ENCODE measurements at places on chromosomes 11 and 22.

DNA sequence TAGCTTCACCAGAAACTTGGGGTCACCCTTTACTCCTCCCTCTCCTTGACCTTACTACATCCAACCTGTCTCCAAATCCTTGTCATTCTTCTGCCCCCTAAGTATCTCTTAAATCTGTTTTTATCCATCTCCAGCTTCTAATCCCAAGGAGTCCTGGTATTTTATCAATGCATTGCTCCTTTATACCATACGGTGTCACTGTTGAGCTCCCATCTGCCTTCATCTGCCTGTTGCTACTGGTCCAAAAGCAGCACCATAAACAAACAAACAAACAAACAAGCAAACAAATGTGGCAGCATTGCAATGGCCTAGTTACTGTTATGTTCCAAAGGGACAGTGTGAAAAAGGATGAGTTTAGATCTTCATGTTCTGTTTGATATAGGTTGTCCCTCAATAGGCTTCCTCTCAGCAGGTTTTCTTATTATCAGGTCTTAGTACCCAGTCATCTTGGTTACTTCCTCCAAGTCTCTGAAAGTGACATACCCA, 34.2 kb downstream of the DNHD1 start:
- no peak for DNase-seq

DNA sequence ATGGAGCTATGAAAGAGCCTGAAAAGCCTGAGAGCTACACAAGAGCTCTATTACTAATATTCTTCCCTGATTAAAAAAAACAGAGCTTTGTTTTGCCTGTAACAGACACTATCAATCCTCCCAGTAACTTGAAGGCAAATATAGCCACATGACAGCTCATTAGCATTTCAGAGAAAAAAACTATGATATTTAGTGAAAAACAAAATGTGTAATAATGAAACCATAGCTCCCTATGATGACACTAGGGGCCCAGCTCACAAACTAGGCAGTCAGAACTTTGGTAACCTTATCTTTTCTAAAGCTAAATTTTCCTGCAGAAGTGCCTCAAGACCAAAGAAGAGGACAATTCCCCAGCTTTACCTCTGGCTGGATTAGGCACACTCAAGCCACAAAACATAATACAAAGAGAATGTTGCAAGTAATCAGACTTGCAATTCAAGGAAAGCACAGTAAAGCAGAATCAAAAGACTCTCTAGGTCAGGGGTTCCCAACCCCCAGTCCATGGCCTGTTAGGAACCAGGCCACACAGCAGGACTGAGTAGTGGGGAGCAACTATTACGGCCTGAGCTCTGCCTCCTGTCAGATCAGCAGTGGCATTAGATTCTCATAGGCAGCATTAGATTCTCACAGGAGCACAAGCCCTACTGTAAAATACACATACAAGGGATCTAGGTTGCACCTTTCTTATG, 53.3 kb downstream of the MRTFA start:
- no peak for DNase-seq

- peak; percentile 7 for DNase-seq
These were observed 1.1 kb upstream of the APOBEC3H start for GRCh38 chr22:39095971-39096370.

DNA sequence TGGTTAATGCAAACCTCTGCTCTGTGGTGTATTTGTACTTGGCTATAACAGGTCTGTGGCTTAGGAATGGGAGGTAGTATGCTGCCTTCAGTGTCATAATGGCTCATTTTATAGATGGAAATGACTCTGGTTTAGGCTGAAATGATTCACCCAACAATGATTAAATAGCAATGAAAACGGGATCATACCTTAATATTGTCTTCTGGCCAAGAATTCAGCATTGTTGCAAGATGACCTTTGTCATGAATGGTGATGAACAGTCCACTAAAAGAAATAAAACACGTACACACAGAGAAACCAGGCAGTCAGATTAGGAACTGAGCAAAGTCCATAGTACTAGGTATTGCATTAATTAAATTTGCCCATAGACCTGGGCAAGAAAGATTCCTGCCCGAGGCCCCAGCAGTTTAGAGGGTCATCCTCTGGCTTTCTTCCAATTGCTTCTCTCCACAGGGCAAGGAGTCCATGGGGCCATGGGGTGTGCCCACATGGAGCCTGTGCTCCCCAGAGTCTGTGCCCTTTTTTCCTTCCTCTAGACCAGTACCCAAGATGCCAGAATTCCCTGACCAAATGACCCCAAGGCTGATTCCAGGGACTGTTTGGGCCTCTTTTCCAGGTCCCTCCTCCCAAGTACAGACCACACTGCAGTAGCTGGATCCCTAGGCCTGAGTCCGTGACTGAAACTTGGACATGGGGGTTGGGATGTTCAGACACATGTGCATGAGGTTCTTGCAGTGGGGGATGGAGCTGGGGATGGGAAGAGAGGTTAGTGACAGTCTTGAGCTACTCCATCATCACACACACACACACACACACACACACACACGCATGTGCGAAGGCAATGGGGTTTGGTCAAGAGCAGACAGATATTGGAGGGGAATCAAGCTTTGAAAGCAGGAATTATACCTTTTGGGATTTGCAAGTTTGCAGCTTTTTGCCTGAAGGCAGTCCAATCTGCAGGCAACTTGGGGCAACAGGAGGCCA, 134.2 kb downstream of the CCDC81 start:
- DNase-seq: no peak

DNA sequence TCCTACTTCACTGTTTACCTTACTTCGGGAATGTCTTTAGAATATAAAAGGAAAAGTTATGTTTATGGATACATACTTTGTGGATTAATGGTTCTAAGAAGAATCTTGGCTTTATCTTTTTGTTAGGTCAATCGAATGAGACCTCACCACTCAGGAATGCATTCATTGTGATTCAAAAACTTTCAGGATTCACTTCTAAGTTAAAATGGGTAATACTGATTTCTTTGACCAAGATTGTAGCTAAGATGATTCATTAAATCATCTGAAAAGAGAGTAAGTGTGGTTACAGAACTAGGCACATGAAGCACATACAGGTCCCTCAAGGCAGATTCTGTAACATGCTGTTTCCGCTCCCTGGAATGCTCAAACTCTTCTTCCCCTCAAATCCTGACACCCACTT, 716.4 kb downstream of the KCNA4 start:
- DNase-seq: no peak

DNA sequence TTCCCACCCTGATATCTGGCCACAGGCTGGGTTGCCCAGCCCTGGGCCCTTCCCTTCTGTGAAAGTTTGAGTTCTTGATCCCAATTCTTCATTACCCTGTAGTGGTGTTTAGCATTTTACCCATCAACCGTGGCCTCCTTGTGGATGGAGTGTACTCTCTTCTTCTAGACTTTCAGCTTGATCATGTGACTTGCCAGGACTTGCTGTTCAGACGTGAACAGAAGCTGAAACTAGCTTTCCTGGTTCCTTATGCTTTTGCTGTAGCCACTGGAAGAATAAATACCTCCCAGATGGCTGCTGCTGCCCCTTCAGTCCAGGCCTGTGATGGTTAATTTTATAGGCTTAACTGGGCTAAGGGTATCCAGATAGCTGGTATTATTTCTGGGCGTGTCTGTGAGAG, 32.7 kb upstream of the DAGLA start:
- DNase-seq: no peak

DNA sequence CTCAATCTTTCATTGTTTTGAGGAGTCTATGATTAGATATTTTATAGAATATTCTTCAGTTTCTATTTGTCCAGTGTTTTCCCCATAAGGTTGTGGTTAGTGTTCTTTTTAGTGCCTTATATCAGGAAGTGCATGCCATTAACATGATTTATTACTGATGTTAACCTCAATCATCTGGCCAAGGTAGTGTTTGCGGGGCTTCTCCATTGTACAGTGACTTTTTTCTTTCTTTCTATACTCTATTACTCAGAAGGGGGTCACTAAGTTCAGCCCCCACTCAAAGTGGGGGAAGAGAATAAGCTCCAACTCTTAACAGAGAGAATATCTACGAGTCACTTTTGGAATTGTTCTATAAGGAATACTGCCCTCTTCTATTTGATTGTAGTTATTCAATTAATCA, 415.8 kb downstream of the DYNC2H1 start:
- DNase-seq: no peak

- DNase-seq: peak; percentile 34
These were observed 29.9 kb downstream of the SERPIND1 start for GRCh38 chr22:20803696-20804324.

DNA sequence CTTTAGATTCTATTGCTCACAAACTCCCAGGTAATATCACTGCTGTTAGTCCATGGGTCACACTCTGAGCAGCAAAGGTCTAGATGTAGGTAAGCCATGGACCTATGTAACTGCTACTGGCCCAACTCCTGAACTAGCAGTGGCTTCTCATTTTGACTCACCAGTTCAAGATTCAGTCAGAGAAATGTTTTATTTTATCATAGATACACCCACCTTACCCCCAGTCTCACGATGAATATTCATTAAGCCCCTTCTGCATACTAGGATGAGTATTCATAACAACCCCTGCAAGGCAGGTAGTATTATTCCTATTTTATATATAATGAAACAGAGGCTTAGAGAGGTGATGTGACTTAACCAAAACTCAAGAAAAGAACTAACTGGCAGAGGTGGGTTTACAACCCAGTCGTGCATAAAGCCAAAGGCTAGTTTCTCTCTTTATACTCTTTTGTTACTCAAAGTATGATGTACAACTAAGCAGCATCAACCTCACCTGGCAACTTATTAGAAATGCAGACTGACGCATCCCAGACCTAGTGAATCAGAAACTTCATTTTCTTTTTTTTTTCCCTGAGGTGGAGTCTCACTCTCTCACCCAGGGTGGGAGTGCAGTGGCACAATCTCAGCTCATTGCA, 957.6 kb upstream of the CCDC90B start:
- no peak for DNase-seq

- DNase-seq: no peak
These were observed 76.5 kb downstream of the LRRC4C start for GRCh38 chr11:41382927-41383326.

DNA sequence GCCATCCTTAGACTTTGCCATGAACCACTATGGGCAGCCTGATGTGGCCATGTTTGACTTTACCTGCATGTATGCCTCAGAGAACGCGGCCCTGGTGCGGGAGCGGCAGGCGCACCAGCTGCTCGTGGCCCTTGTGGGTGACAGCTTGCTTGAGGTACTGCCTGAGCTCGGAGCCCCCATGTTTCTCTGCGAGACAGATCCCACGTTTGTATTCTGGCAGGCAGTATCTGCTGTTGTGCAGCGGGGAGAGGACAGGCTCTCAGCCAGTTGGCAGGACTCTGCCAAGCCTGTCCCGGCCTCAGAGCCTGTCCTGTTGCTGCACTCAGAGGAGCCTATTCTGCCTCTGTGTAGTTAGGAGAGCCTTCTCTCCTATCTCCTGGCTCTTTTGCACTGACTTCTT, 109.9 kb downstream of the MICAL2 start:
- DNase-seq: peak; percentile 87

- no peak for DNase-seq
These were observed 28.8 kb downstream of the CSTF3 start for GRCh38 chr11:33132510-33132909.

- no peak for DNase-seq
These were observed 128.5 kb downstream of the MIAT start for GRCh38 chr22:26785932-26786331.

DNA sequence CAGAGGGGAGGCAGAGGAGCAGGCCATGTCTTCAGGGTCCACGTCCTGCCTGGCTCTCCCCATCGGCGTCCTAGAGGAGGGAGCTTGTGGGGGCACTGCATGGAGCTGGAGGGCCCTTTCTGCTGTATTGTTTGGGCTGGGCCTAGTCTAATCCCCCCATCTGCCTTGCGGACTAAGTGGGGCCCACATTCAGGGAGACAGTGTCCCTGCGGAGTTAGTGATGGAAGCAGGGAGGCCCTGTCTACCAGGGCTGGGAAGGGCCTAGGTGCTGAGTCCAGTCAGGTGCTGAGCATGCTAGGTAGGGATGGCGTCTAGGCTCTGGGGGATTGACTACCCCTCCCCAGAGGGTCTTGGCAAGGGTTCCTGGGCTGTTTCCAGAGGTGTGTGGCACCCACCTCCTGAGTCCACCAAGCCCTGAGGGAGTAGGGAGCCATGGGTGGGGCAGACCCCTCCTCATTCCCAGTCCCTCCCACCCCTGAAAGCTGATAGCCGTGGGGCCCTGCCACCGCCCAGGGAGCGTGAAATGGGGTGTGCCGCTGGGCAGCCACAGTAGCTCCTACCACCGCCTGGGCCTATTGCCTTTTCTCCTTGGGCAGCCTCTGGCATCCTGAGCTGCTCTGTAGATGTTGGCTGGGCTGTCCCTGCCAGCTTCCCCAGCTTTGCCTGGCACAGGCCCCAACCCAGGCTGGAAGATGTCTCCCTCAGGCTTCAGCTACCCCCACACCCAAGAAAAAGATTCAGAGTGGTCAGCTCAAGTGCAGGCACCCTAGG, 1.9 kb upstream of the POLD4 start:
- DNase-seq: no peak

- no peak for DNase-seq
These were observed 42.8 kb downstream of the PIWIL3 start for GRCh38 chr22:24731761-24732160.

DNA sequence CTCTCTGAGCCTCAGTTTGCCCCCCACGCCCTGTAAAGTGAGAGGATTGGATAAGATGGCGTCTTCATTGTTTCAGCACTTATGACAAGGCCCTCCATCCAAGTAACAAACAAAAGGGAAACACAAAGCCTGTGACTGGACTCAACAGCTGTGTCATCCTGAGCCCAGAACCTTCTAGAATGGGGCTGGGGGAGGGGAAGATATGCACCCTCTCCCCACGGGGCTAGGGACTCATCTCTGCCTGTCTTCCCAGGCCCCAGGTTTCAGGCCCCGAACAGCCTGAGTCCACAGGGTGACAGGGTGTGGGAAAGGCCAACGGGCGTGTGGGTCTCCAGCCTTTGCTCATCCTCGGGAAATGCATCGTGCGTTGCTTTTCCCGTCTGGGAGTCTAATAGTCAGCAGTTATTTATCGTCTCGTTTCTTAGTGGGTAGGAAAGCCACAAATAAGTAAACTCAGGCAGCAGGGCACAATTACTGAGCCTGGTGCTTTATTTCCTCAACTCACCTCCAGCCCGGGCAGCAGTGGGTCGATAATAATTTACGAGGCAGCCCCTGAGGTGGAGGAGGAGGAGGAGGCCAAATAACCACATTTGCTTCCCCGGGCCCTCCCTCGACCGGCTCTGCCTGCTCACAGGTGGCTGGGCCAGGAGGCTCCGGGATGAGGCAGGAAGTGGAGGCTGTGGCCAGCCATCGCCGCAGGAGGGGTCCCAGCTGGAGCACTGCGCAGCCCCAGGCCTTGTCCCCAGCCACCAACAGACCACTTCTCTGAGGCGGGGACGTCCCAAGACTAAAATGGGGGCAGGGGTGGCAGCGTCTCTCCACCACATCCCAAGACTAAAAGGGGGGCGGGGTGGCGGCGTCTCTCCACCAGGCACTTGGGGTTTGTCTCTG, 54.4 kb downstream of the FLRT1 start:
- no peak for DNase-seq

All from left ventricle myocardium superior (tissue), 1 donor.